ENCODE measurements at places on chromosomes 1 and 21.

DNA sequence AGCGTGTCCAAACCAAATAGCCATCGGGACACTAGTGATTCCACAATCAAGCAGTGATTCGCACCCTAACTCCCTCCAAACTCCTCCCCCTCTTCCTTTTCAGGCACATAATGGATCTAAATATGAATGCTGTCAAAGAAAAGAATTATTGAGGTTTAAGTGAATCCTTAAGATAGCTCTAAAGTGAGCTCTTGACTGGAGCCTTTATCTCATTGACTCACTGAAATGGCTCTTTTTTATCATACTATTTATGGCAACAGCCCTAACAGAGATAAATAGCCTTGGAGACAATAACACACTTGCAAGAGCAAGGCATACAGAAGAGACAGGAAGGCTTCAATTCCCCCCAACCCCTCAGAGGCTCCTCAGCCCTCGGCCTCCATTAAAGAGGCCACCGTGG, 143.3 kb downstream of the PLXNA2 start:
- DNase-seq: no peak

DNA sequence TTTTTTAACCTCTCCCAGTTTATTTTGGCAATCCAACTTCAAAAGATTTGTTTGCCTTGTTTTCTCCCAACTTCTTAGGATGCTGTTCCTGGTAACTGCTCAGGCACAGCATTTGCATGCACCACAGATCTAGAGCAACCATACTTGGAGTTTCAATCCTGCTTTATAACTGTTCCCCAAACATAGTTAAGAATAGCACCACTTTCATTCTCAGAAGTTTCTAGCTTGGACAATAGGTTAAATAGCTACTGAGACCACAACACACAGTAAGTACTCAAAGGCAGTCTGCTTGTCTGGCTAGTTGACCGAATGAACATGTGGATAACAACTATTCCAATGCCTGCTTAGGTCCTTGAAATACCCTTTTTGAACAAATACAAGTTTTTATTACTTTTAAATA, 76.8 kb downstream of the FOXJ3 start:
- DNase-seq: no peak

DNA sequence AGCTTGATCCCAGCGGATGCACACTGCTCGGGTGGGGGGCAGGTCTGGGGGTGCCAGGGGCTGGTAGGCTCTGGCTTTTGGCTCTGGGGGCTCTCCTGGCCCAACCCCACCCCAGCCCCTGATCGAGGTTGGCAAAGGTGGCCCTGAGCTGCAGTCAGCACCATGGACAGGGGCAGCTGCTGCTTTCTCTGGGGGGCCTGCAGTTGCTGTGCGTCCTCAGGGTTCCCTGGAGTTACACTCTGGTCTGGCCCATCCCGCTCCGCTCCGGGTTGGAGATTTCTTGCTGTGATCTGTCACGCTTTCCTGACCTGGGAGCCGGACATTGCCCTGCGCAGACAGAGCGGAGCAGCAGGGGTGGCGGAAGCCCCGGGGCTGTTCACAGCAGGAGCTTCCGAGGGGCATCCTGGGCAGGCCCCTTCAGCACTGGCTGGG, 8.0 kb upstream of the PLCH2 start:
- DNase-seq: peak; percentile 24

DNA sequence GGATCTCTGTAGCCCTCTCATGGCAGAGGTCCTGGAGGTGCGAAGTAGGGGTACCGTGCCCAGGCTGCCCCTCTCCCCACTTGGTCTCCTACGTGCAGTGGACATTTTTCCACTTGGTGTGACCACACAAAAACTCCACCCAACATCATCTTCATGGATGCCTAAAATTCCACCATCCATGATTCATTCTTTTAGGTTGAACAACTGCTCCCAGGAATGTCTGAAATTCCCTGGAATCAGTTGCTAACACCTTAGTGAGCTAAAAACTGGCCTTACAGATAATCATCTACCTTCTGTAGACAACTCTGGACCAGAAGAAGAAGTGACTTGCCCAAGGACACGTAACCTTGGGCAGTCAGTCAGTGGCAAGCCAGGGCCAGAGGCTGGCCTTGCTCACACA, 32.1 kb upstream of the CLIC4 start:
- no peak for DNase-seq

DNA sequence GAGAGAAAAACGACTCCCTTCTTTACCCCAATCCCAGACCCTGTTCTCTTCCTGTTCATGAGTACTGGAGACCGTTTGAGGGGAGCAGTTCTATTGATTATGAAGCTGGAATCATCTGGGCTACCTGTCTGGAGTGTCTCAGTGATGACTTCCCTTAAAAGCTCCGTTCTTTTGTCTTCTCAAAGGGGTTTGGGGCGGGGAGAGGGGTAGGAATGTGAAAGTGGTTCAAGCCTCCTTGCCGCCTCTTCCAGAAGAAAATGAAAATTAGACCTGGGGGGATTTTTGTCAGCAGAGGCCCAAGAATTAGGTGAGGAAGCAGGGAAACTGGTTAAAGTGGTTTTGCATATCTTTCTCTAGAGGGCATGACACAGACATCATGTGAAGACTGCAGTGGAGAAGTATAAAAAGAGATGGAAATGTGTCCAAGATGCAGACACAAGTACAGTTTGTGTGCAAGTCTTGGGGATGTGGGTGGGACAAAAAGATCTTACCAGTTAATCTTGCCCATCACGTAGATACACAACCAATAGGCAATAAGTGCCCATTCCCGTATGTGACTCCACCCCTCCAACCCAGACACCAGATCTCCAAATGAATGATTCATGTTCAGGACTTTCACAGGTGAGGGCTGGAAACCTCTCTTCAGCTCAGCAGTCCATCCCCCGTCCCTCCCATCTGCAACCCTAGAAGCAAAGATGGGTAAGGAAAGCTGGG, 470 bp upstream of the MTMR11 start:
- no peak for DNase-seq

DNA sequence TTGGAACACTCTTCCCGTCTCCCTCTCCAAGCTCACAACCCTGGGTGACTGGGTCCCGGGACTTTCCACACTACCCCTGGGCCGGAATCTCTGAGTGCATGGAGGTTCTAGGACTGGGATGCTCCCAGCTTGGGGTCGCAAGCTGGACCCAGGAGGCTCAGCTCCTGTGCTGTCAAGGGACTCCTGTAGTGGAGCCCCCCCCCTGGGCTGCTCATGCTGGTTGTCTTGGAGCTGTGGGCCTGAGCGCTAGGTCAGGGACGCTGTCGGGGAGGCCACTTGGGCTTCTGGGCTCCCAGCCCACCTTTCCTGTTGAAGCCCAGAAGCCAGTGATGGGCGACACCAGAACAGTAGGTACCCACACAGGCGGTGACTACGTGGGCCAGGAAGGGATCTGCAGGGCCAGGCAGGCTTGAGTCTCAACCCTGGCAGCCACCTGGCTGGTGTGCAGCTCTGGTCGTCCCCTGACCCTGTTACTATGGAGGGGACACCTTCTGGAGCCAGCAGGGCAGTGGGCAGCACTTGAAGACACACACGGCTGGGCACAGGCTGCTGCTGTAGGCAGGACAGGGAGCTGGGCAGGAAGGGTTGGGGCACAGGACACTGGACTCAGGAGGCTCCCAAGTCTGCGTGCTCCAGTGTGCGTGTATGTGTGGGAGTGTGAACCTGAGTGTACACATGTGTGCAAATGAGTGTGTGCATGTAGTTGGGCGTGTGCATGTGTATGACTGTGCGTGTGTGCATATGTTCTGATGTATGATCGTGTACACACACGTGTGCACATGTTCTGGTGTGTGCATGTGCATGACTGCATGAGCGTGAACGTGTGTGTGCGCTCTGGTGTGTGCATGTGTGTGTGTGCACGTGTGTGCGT, 3.0 kb downstream of the MMEL1 start:
- DNase-seq: no peak

GRCh38 chr21:42567214-42567555, 53.5 kb downstream of the SLC37A1 start:
- DNase-seq: no peak

- DNase-seq: no peak
Measured at GRCh38 chr1:114831276-114831994, 23.2 kb upstream of the SYCP1 start.

GRCh38 chr21:14869984-14870852, 194.6 kb downstream of the NRIP1 start:
- no peak for DNase-seq

- DNase-seq: peak; percentile 48
Measured at GRCh38 chr21:33383056-33383888, 19.9 kb upstream of the IFNGR2 start.

GRCh38 chr1:27203946-27204345, 30.5 kb upstream of the WDTC1 start:
- no peak for DNase-seq

GRCh38 chr1:197862221-197862620, 40.2 kb upstream of the C1orf53 start:
- no peak for DNase-seq

DNA sequence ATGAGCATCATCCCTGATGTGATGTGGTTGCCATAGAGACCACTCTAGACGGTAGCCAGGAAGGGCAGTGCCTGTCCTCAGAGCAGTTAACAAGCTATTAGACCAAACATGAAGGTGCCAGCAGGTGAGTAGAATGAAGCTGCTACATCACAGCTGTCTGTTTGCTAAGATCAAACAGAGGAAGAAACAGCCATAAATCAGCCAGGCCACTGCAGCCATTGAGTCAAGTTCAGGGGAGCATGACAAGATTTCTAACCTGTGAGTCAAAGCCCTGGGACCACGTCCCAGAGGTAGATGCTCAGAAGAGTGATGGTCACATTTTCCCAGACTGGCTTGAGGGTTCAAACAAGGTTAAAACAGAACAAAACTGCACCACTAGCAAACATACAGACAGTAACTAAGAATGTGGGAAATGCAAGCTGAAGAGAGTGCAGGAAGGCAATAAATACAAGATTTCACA, 450.6 kb upstream of the DAB1 start:
- no peak for DNase-seq

- no peak for DNase-seq
Measured at GRCh38 chr1:63976006-63976405, 202.2 kb downstream of the ROR1 start.

DNA sequence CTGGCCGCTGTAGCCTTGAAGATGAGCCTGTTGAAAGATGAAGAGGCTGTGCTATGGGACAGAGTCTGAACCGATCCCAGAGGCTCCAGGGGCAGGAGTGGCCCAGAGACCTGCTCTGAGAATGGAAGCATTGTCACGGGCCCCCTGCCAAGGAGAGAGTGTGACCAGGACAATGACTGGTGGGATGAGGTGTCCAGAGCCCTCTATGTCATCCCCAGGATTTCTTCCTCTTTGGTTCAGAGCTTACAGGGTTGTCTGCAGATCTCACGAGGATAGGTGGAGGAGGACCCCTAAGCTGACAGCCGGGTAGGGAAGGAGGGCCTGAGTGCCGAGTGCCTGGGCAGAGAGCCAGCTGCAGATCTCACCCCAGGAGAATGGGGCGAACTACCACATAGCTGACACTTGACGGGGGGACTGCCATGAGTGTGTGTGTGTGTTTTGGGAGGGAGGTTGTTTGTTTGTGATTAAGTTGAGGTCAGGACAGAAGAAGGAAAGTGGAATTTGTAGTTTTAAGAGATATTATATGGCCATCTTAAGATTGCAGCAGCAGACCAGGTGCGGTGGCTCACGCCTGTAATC, 25.4 kb downstream of the PIK3CD start:
- no peak for DNase-seq

GRCh38 chr1:185843986-185844385, 109.8 kb downstream of the HMCN1 start:
- DNase-seq: no peak

- DNase-seq: no peak
Measured at GRCh38 chr1:27446496-27447020, 43.4 kb downstream of the WASF2 start.

GRCh38 chr21:35207322-35207721, 158.2 kb upstream of the RUNX1 start:
- no peak for DNase-seq

GRCh38 chr1:115782571-115783281, 14.2 kb upstream of the CASQ2 start:
- DNase-seq: no peak

DNA sequence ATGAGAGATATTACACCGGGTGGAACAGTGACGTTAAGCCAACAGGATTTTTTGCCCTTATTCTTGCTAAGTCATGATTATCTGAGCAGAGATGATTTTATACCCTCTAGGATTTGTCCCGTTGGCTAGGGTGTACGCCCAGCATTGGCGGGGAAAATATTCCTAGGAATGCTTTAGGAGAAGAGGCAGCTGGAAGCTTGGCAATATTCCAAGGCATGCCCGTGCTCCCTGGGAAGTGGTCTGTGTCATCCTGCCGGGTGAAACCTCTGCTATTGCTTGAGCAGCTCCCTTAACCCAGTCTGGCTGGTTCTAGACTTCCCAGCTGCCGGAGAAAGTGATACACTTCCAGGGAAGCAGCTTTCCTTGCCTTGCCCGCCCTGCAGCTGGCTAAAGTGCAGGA, 16.2 kb downstream of the CHRNB2 start:
- DNase-seq: no peak

DNA sequence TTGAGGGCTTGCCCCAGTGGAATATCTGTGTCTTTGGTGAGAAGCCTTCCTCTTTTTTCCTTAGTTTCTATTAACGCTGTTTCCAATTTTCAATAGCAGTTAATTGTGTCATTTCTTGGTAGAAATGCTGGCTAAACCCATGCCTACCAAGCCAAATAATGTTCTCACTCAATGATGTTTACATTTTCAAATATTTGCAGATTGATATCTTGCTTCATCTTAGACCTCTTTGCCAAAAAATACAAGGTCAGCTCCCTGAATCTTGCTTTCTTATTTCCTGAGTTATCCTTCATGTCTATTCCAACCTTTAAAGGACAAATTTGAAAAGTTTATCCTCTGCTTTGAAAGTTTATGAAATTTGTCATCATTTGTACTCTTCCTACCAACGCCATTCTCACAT, 5.1 kb downstream of the KCNJ15 start:
- no peak for DNase-seq

DNA sequence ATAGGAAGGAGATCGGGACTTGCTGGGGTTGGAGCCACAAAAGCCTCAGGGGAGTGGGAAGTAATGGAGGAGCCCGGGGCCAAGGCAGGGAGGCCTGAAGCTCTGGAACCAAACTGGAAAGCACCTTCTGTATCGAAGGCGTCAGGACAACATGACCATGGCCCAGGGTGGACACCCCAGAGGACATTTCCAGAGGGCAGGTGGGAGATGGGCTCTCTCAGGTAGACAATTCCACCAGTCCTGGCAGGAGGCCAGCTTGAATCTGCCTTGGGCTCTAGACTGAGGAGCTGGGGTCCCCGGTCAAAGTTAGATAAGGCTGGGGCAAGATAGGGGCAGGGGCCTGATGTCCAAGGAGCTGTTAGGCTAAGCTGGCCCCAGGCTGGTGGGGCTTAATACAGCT, 104.9 kb upstream of the EDN2 start:
- no peak for DNase-seq

- peak; percentile 73 for DNase-seq
Measured at GRCh38 chr1:248838357-248839167, 538 bp downstream of the ZNF672 start.

DNA sequence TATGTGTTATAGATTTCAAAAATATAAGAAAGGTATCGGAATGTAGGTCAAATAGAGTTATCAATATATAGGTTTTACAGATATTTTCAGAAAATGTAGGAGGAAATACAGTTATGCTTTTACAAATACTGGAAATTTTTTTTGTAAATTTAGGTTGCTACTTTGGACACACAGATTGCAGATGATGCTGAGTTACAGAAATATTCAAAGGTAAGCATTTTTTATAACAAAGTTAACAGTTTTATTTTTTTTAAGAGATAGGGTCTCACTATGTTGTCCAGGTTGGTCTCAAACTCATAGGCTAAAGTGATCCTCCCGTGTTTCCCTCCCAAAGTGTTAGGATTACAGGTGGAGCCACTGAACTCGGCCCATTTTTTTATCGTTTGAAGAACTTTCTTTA, 66.0 kb downstream of the PATJ start:
- no peak for DNase-seq
